ENCODE measurements at places on chromosomes 5 and 9.

- no peak for DNase-seq
These were observed 26.0 kb upstream of the GNA14 start for GRCh38 chr9:77673941-77674791.

DNA sequence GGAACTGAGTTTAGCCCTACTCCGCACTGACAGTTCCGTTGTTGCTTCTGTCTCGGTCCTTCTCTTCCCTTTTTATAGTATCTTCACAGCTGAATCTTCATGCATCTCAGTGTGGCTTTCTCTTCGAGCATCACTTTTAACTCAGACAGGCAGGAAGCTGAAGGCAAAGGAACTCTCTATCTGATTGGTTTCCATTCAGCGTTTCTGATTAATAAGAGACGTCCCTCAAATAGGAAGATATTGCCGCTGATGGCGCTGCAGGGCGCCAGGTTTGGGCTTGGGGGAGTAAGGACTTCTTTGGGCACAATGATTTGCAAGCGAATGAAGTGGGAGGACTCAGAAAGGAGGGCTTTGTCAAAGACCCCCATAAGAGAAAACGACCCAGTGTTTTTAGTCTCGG, at the start of gene CDH9:
Gene CDH9 (minus strand): TSS at position 111 of the 400 bp plus-strand sequence. CDS start 50,253 bp downstream, outside the sequence.
- DNase-seq = no peak

DNA sequence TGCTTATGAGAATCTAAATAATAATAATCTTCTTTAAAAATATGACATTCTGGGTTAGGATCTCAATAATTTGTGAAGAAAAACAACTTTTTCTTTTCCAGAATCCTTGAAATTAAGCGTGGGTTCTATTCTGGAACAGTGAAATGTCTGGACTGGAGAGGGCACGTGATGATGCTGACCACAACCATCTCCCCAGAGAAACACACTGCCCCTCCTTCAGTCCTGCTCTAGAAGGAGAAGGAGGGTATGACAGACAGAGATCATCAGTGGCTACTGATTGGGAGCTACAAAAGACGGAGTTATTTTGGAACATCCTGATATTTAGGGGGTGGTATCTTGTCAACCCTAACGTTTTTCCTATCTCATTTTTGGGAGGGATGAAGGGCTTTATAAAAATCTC, 40.2 kb downstream of the MEF2C start:
- DNase-seq = no peak

GRCh38 chr9:70880535-70880934, 240.9 kb downstream of the TRPM3 start:
- no peak for DNase-seq

GRCh38 chr9:136196404-136197083, 8.4 kb downstream of the LHX3 start:
- DNase-seq = no peak

DNA sequence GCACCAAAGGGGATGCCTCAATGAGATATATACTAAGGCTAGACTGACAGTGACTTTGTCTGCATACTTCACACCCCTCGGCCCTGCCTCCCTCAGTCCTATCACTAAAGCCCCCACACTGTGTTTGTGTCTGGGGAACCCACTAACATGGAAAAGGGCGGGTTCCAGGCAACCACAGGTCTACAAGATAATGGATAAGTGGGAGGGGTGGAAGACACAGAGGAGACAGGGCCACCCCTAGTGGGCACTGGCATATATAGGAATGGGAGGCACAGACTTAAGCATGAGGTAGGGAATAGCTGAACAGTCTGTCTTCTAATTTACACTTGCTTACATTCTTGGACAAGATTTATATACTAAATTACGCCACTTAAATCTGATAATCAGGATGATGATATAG, 74.0 kb downstream of the SLIT3 start:
- no peak for DNase-seq

GRCh38 chr5:139146809-139147482, 51.2 kb downstream of the SIL1 start:
- no peak for DNase-seq

GRCh38 chr5:83430130-83431010, 41.2 kb upstream of the VCAN start:
- peak; percentile 45 for DNase-seq

DNA sequence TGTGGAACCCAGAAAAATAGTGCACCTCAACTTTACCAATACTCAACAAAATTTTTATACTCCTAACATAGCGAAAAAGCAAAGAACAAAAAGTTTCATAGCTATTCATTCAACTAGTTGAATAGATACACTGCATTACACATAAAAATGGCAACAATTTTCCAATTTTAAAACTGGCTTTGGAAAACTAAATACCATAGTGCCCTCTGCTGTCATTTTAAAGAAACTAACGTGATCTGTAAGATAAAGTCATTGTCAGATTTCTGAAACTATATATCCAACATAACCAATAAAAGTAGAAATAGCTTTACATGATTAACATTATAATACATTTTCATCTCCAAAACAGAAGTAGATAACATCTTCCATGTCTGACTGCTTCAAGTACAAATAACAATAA, 31.6 kb downstream of the DTWD2 start:
- no peak for DNase-seq

GRCh38 chr5:5978501-5979376, 399.6 kb downstream of the MED10 start:
- no peak for DNase-seq

DNA sequence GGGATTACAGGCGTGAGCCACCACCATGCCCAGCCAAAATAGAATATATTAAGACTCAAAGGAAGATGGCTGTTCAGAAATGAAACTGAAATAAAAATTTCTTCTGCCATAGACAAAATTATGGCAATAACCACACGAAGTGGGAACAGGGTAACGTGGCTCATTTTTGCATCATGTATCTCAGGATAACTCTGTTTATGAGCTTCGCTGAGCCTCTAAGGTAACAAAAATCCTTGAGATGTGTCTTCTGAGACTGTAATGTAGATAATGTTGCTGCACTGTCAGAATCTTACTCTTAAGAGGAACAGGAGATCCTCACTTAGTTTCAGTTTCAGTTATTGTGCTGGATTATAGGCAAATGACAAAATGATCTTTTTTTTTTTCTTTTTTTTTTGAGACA, 153.8 kb downstream of the GOLPH3 start:
- peak; percentile 5 for DNase-seq

GRCh38 chr5:26339576-26339975, 698.8 kb downstream of the CDH9 start:
- DNase-seq = no peak

DNA sequence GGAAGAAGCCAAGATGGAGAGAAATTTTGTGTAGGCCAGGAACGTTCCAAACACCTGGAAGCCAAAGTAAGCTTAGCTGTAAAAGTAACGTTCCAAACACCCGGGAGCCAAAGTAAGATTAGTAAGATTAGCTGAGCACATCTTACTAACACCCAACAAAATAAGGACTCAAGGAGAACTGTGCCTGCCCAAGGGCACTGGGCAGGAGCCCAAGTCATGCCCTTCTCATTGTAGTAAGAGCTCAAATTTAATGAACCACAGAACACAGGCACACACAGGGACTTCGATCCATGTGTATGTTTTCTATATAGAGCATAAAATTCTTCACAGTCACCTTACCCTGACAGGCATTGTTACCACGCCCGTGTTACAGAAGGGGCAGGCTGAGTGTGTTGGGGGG, 36.1 kb upstream of the NXNL2 start:
- DNase-seq = no peak

DNA sequence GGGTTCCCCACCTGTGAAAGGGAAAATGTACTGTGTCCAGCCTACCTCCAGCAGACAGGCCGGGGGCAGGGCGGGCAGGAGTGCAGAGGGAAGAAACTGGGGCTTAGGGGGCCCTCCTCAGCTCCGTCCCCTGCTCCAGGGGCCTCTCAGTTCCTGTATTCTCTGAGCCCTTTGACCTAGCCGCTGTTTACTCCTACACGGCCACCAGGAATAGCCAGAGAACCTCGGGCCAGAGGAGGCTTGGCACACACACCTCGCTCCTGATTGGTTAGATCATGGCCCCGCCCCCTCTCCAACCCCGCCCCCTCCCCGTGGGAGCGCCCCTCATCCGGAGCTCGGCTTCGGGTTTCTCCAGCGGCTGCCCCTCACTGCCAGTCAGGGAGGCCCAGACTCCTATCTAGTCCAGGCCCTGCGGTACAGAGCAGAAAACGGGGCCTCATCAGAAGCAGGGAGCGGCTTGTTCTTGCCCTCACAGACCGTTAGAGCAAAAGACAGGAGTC, 2.2 kb downstream of the ST6GALNAC6 start:
- no peak for DNase-seq

DNA sequence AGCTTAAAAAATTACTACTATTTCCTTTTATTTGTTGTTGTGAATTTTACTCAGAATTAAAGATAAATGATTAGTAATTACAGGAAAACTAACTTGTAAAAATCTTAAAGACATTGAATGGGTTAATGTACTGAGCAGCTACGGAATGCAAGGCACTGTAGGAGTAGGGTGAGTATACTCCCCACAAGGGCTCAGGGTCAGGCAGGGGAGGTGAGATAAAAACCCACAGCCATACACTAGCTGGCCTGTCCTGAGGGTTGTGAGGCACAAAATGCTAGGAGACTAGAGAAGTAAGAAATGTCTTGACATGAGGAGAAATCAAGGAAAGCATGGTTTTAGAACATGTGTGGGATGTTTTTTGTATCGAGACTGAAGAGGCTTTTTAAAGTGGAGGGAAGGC, 13.4 kb downstream of the ZBED3 start:
- DNase-seq = no peak

- DNase-seq = peak; percentile 54
These were observed 21.1 kb downstream of the UIMC1 start for GRCh38 chr5:176985516-176985915.

DNA sequence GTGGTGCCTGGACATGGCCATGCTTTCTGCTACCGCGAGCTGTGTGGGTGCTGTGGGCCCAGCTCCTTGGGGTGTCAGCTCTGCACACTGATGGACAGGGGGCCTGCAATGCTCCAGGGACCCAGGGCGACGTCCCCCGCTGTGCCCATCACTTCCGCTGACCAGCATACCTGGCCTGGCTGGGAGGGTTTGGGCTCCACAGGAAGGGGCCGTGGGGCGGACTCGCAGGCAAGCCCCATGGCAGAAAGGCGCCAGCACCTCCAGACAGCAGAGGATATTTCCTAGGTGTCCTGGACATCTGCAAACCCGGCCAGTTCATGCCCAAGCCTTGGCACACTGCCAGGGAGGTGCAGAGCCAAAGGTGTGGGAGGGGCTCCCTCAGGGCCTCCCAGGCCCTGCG, 295.8 kb upstream of the IRX4 start:
- no peak for DNase-seq

- DNase-seq = no peak
These were observed 226.1 kb downstream of the GOLPH3 start for GRCh38 chr5:31948006-31948405.
